Testis (tissue), 5 donors: ENCODE measurements at places on chromosomes 11 and 22. TPM values are rescaled to one million over a fixed set of nuclear protein-coding genes. Genes with fewer than 3 reads are reported as not detected.

CHRM1 gene
- 0.39 TPM for total RNA-seq

DNA sequence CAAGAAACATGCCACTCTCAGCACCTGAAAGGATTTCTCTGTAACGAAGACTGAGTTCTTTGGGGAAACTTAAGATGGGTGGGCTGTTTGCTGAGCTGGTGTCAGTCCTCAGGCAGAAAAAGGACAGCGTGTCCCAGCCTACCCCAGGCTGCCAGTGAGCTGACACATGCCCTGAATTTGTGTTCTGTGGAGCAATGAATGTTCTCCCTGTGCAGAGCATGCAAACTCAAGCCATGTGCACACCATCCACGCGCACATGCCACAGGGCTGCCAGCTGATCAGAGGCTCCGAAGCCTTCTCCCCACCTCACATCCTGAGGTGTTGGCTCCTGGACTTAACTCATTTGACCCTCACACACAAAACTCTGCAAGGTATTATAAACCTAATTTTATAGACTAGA lies 104.9 kb downstream of the KCNC1 start:
- no peaks in the 10 kb centered on the region for H3K4me1 ChIP-seq
- H3K27me3 ChIP-seq = no peaks in the 10 kb centered on the region
- H3K36me3 ChIP-seq = no peaks in the 10 kb centered on the region
- no peak overlapping the region for H3K27ac ChIP-seq
- no peak overlapping the region for H3K4me3 ChIP-seq
- no peak for DNase-seq

DNA sequence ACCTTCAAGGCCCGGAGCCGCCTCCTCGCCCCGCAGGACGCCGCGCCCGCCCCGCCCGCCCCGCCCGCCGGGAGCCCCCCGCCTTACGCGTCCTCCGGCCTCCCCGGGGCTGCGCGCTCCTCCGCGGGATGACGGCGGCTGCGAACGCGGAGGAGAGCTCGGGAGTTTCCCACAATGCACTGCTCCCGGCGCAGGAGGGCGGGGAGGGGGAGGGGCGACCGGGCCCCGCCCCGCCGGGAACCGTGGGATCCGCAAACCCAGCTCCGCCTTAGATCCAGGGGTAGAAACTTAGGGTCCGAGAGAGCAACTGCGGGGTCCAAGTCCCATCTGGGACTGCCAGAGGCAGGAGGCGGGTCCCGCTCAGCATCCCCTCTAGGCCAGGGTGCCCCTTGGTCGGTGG lies at the start of gene CEND1:
Gene CEND1 (minus strand): TSS at position 148 of the 400 bp plus-strand sequence. CDS start 1,514 bp downstream, outside the sequence.
- H3K4me3 ChIP-seq = no peak within 1 kb of the TSS
- H3K36me3 ChIP-seq = no peaks in the 10 kb centered on the region
- no peak within 1 kb of the TSS for H3K27ac ChIP-seq
- H3K4me1 ChIP-seq = peaks cover 5% of the 10 kb centered on the region

DNA sequence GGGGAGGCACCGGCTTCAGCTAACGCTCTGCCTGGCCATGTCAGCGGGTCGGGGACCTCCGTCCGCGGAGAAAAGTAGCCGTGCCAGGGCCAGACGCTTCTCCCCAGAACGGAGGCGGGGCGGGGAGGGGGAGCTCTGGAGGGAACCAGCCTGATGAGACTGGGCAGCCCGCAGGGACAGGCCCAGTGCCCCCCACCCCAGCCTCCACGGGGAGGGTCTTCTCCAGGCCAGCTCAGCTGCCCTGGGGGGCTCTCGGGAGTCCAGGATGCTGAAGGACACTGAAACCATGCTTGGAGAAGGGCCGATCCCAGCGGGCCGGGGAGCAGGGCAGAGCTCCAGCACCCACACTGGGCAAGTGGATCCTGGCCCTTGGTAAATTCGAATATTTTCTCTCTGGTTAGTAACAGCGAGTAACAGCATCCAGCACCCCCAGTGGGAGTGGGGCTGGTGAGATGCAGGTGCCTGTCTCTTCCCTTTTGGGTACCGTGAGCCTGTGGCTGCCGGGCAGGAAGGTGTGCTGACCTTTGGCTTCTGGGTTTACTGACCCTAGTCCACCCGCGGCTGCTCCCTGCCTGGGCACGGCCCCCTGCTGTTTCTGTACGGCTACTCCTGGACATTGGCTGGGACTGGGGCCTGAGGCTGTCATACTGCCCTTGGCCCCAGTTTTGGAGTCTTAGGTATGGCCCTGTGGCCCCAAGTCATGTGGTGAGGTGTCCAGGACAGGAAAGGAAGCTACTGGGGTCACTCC lies 35.8 kb downstream of the GRAMD4 start:
- H3K4me1 ChIP-seq = peaks cover 10% of the 10 kb centered on the region
- no peak overlapping the region for H3K4me3 ChIP-seq
- H3K36me3 ChIP-seq = no peaks in the 10 kb centered on the region
- no peak overlapping the region for H3K27ac ChIP-seq

DNA sequence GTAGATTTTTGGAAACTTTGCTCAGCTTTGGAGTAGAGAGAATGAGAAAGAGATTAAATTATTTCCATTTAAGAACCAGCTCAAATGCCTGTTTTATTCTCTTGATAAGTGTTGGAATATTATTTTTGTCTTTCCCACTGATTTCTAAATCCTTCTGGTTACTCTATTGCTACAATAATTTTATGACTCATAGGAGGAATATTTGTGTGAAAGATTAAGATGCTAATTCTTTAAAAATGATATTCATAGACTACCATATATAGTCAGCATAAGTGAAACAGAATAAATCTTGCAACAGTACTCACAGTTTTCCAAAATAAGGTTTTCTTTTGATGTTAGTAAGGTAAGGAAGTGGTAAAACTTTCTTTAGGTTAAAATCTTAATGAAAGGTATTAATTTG lies 60.9 kb downstream of the YAP1 start:
- H3K4me3 ChIP-seq = no peak overlapping the region
- H3K27me3 ChIP-seq = no peaks in the 10 kb centered on the region
- DNase-seq = no peak
- no peaks in the 10 kb centered on the region for H3K36me3 ChIP-seq
- H3K4me1 ChIP-seq = no peaks in the 10 kb centered on the region

- H3K27me3 ChIP-seq = no peaks in the 10 kb centered on the region
- no peaks in the 10 kb centered on the region for H3K36me3 ChIP-seq
- H3K27ac ChIP-seq = no peak overlapping the region
- DNase-seq = no peak
- no peak overlapping the region for H3K4me3 ChIP-seq
- H3K4me1 ChIP-seq = no peaks in the 10 kb centered on the region
Observed at GRCh38 chr11:103960108-103960507, 76.3 kb upstream of the DDI1 start.

GRCh38 chr11:125626288-125626950 lies 1.5 kb downstream of the CHEK1 start:
- H3K36me3 ChIP-seq = no peaks in the 10 kb centered on the region
- H3K4me3 ChIP-seq = peak overlapping the region; percentile 81
- DNase-seq = no peak
- H3K27me3 ChIP-seq = no peaks in the 10 kb centered on the region
- peak overlapping the region; percentile 98 for H3K27ac ChIP-seq
- H3K4me1 ChIP-seq = peaks cover 6% of the 10 kb centered on the region

DNA sequence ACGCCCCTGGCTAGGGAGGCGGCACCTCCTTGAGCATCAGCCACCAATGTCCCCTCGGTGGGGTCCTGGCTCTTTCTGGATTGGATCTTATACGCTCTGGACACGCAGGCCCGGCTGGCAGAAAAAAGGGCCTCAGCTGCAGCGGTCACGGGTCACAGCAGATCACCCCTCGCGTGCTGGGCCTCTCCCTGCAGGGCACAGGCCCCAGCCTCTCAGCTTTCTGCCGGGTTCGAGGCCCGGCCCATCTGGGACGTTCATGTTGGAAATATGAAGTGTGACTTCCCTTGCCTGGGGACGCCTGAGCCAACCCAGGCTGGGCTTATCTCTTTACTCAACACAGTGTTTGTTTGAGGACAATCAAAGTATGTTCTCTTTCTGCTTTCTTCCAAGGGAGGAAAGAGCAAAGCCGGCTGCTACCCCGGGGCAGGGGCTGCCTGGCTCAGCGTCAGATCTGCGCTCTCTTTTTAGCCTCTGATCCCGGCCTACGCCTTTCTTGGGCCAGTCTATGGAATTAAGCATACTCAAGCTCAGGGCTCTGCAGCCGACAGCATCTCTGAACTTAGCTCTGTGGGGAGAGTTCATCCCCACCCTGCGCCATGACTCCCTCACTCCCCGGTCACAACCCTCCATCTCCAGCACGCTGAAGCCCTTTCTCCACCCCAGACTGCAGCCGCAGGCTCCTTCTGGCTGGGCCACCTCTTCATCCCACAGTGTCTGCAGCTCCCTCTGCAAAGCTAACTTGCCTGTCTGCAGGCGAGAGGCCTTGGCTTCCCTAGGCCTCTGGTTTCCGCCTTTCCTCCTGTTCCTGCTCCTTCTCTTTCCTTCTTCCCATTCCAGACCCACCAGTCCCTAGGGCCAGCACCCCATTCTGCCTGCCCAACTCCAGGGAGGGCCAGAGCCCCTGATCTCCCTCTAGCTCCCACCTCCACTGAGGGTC lies 38.8 kb downstream of the ADAMTS15 start:
- no peaks in the 10 kb centered on the region for H3K4me1 ChIP-seq
- no peaks in the 10 kb centered on the region for H3K36me3 ChIP-seq
- no peaks in the 10 kb centered on the region for H3K27me3 ChIP-seq
- H3K27ac ChIP-seq = no peak overlapping the region

- H3K27ac ChIP-seq = no peak within 1 kb of the TSS
- H3K36me3 ChIP-seq = no peaks in the 10 kb centered on the region
- H3K4me3 ChIP-seq = no peak within 1 kb of the TSS
Observed at GRCh38 chr11:1852877-1853276, at the start of gene LSP1. LSP1 (plus strand) TSS chr11:1853084; CDS start chr11:1853145, 61 bp downstream.
